Esophagus squamous epithelium (tissue), 5 donors: ENCODE measurements at places on chromosomes 13 and 19.

GRCh38 chr13:88074794-88075510, 403.8 kb downstream of the SLITRK5 start:
- no peak for DNase-seq

DNA sequence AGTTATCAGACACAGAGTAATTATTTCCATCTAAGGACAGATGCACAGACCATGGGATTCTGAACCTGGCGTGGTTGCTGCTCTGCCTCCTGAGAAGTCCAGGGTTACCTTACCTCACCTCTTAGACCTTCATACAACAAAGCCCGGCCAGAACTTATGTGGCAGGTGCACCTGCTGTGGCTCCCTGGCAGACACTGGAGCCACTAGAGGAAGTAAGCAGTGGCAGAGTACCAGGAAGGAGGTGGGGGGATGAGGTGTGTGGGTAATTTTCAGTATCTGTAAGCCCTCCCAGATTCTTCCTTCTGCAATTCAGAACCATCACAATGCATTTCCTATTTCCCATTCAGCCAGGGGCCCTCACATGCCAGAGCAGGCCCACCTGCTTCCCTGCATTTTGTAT, 106.1 kb upstream of the DOCK9 start:
- no peak for DNase-seq

- no peak for DNase-seq
These were observed 120.4 kb downstream of the KDM4B start for GRCh38 chr19:5089283-5089682.

DNA sequence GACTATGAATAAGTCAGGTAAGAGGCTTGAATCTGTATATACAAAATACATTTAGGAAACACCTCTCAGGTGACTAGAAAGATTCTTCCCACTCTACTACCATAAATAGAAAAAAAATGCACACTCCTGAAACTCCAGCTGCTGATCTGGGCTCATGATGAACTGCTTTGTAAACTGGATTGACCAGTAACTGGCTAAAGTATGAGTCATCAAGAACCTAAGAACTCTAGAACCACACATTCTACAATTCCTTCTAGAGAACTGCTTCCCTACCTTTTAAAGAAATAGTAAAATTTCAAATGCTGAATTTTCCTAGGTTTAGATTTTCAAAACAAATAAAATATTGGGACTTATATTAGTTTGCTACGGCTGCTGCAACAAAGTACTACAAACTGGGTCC, 55.2 kb downstream of the ELF1 start:
- DNase-seq, result no peak

GRCh38 chr19:11293433-11294389, 2.2 kb upstream of the TSPAN16 start:
- peak; percentile 19 for DNase-seq

GRCh38 chr13:33480561-33480960, 195.0 kb upstream of the STARD13 start:
- no peak for DNase-seq

DNA sequence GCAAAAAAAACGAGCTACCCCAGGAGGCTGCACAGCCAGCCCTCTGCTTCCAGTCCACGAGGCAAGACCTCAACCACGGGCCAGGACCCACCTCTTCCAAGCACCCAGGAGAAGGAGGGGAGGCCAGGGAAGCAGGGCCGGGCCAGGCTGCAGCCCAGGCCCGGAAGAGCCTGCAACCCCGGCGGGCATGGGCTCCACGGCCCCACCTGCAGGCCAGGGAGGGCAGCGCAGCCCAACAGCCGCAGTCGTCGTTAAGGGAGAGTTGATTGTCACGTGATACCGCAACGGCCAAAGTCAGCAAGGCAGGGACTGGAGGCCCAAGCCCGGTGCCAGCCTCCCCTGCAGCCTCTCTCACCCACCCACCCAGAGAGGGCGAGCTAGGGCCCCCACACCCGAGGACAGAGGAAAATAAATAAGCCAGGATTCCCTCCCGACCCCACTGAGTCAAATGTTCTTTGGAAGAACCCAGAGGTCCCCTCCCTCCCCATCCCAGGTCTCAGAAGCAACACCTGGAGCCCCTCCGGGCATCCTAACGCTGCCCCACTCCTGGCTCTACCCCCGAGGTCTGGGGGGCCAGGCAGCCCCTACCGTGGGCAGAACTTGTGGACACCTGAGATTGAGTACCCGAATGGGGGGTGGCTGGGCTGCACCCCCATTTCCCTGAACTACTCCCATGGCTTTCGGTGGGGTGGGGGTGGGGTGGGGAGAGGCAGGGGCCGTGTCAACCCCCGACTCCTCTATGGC, 5.2 kb upstream of the REXO1 start:
- no peak for DNase-seq

- no peak for DNase-seq
These were observed 22.3 kb downstream of the KCTD4 start for GRCh38 chr13:45178349-45179162.

DNA sequence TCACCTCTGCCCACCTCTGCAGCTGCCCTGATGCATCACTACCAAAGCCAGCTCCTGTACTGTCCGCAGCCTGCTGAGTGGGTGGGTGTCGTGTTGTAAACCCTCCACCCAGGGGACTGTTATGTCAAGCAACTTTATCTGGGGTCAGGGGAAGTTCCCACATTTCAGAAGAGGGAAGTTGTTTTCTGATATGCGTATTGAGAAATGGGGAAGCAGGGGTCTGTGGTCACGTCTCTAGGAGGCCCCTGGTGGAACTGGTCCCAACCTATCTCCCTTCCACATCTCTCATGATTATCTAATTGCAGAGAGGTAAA, 31.2 kb downstream of the CLEC17A start:
- no peak for DNase-seq

DNA sequence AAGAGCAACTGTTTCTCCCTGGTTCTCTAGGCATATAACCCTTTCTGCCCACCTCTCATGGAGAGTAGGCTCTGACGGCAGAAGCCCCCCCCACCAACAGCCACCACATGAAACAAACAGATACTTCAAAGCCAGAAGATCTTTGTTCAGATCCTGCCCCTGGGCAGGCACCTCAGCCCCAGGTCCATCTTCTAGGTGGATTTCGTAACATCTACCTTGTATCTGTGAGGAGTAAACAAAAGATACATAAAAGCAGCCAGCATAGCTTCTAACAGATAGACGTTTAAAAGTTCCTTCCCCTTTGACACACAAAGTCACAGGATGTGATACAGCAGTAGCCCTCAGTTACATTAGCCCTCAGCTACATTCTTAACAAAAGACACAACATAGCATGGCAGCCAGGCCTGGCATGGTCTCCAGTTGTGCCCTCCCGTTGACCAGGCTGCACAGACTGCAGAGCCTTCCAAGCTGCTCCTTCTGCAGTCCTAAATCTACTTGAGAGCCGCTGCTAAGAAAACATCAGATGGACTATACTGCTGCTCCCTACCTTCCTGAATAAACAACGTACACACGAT, 35.4 kb downstream of the BRD4 start:
- DNase-seq, result no peak

GRCh38 chr19:38583219-38583984, 34.4 kb downstream of the MAP4K1 start:
- DNase-seq, result no peak

DNA sequence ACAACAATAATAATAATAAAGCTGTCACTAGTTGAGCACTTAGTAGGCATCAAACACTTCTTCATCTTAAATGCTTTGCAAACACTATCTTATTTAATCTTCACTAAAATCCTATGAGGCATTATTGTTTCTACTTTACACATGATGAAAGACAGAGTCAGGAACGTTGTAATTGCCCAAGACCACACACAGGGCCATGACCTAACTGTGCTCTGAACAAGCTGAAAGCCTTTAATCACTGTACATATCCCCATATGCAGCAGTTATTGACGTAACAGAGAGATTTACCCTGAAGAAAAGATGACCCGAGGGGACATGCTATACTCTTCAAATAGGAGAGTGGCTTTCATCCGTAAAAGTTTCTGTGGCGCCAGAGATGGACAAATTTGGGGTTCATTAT, 53.0 kb downstream of the SACS start:
- DNase-seq, result no peak

DNA sequence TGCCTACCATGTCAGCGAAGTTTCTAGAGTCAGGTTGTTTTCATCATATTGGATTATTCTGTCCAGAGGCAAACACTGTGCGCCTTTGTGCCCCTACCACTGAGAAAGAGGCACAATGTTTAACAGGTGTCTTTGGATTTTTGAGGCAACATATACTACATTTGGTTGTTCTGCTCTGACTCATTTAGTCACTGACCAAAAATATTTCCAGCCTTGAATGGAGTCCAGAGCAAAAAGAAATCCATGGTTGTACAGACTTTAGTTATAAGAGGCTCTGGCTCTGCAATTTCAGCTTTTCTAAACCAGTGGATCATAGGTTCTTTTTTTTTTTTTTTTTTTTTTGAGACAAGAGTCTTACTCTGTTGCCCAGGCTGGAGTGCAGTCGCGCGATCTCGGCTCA, 35.7 kb downstream of the LACC1 start:
- DNase-seq, result no peak
